IgD-negative memory B cell (primary cell): ENCODE measurements at places on chromosomes 2 and 18. TPM values are rescaled to one million over a fixed set of nuclear protein-coding genes. Genes with fewer than 3 reads are reported as not detected.

The MAB21L4 gene
- polyA plus RNA-seq = not detected

The GALNT3 gene
- 4.1 TPM for polyA plus RNA-seq

The ANKRD62 gene
- not detected for polyA plus RNA-seq

The SIX3 gene
- not detected for polyA plus RNA-seq

The CYTIP gene
- polyA plus RNA-seq = 83.6 TPM

The SULT1C4 gene
- polyA plus RNA-seq = not detected

The SCN2A gene
- polyA plus RNA-seq = 0.06 TPM

The TCF23 gene
- not detected for polyA plus RNA-seq

The FOXD4L1 gene
- not detected for polyA plus RNA-seq

The RAX gene
- polyA plus RNA-seq = not detected

The CDK5R2 gene
- polyA plus RNA-seq = not detected

The TANC1 gene
- 0.15 TPM for polyA plus RNA-seq

The ADGRF3 gene
- polyA plus RNA-seq = 0.38 TPM

The CFAP53 gene
- not detected for polyA plus RNA-seq

The TLX2 gene
- not detected for polyA plus RNA-seq
